NCI-H1417 (cell line): ENCODE measurements at places on chromosomes 12 and 14.

DNA sequence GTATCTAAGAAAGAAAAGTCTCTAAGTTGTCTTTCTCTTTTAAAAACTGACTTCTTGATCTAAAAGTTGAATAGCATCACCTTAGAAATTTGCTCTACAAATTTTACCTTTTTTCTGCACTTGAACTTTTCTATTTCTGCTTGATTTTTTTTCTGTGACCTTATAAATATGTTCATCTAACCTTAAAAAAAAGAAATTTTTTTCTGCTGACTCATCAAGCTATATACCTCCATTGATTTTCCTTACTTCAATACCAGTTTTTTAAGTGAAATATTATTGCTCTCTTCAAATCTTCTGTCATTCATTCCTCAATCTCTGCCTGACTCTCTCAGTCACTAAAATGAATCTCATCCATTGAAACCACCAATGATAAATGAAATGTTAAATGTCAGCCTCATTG lies 910.1 kb downstream of the GALC start:
- DNase-seq, result no peak

GRCh38 chr12:5010151-5010550 lies 33.5 kb upstream of the KCNA5 start:
- no peak for DNase-seq

DNA sequence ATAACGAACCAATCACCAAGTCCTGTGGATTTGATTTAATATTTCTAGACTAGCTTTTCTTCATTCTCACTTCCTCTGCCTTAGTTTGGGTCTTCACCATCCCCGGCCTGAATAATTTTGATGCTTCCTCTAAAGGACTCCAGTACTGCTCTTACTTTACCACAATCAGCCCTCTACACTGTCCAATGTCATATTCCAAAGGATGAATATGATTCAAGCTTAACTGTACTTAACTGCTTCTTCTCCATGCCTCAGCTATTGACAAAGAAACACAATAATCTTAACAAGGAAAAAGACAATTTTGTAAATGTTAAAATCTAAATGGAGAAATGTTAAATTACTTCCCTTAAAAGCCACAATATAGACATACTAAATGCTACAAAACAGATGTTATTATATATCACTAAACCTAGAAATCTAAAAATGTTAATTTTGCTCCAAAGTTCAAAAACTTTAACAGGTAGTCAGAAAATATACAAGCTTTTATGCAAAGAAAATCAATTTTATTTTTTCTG lies 70.2 kb downstream of the STXBP6 start:
- no peak for DNase-seq

DNA sequence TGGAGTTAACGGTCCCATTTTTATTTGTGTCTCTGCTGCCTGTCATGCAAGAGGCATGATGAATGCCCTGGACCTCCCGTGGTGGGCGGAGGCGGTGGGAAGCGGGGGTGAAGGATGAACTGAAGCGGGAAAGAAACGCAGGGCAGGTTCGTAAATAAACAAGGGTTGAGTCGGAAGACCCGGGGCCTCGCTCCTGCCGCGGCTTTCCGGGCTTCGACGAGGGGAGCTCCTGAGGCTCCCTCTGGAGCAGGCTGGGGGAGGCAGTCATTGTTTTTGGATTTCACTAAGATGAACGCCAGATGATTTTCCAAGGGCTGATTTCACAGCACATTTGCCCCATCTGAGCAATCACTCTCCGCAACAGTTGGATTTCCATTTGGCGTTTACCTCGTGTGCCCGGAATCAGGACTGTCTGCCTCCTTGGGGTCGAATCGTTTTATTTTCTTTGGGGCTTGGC lies 130.2 kb downstream of the SLC38A6 start:
- no peak for DNase-seq

GRCh38 chr12:123727878-123728277 lies 15.7 kb downstream of the ATP6V0A2 start:
- DNase-seq, result no peak

- no peak for DNase-seq
These were observed 12.4 kb downstream of the GCN1 start for GRCh38 chr12:120181991-120182631.

GRCh38 chr14:103729496-103730448 lies 14.2 kb downstream of the ZFYVE21 start:
- no peak for DNase-seq

GRCh38 chr14:97762386-97762785 lies 965.2 kb downstream of the VRK1 start:
- DNase-seq, result no peak

DNA sequence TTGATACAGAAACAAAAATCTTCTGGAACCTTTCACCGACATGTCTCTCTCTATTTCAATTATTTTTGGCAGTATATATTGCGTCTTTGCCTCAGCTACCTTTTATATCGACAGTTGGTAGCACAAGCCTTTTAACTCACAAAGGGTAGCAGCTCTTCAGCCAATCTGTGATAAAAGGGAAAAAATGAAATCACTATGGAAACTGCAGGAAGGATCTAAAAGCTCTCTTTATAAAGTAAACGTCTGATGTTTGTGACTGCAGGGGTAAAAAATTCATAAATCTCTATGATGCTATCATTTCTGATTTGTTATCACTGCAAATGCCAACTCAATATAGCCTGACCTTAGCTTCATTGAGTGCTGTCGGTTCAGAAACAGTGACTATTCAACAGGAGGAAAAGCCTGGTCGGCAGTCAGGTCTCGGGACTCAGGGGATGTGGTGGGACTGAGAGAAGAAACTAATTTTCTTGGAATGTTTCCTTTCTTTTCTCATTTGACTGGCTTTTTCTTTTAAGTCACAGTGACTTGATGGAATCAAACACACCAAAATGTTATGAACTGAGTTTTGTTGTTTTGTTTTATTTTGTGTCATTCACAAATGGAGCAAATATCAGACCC lies 5.9 kb upstream of the RMST start:
- DNase-seq, result no peak

- DNase-seq, result no peak
These were observed 247.1 kb upstream of the SRRM4 start for GRCh38 chr12:118734266-118734665.

DNA sequence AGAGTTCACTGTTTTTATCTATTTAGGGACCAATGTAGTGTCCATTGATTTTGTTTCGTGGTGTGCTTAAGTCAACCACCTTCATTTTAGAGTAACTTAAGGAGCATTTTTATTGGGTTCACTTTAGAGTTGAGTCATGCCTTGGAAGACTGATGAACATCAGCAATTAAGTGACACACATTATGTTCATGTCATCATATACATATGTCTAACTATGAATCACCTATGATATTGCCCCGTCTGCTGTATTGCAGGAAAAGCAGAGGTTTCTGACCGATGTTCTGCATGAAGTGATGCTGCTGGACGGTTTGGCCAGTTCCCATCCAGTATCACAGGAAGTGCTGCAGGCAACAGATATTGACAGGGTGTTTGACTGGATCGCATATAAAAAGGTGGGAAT lies 227.1 kb downstream of the TRHDE start:
- no peak for DNase-seq

GRCh38 chr12:85322715-85323114 lies 42.7 kb downstream of the ALX1 start:
- no peak for DNase-seq

DNA sequence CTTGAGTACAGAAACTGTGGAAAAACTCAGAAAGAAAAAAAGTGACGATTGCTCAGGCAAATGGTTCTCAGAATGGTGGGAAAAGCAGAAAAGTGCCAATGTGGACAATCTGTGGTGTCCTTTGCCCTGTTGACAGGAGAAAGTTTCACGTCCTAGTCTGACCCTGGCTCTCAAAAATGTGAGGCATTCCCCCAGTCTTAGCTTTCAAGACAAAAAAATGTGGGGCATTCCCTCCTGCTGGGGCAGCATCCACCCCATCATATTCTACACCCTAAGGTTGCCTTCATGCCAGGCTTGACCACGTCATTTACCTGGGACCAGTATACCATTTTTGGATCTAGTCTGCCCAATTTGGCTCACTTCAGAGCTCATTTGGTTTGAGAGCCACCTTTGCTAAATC lies 20.7 kb upstream of the ANAPC7 start:
- DNase-seq, result no peak

GRCh38 chr12:129911428-129912049 lies 7.7 kb upstream of the TMEM132D start:
- DNase-seq, result peak; percentile 30

GRCh38 chr12:89075880-89076540 lies 276.3 kb downstream of the DUSP6 start:
- peak; percentile 57 for DNase-seq

GRCh38 chr12:92769124-92769901 lies 66.5 kb downstream of the PLEKHG7 start:
- peak; percentile 10 for DNase-seq

DNA sequence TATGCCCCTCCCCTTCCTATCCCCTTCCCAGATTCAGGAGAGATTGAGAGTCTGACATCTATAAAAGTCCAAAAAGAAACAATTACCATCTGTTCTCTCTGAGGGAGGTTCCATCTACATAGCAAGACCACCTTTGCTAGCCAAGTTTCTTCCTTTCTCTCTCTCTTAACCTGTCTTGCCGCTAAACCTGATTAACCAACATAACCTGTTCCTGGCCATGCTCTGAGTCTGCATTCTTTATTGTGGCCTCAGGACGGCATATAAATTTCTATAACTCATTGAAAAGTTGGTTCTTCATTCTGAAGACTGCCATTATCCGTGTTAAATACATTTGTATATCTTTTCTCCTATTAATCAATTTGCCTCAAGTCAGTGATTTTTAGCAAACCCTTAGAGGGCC lies 594.0 kb downstream of the KCNH5 start:
- DNase-seq, result no peak

- DNase-seq, result no peak
These were observed 134.3 kb upstream of the CNTN1 start for GRCh38 chr12:40557980-40558379.

DNA sequence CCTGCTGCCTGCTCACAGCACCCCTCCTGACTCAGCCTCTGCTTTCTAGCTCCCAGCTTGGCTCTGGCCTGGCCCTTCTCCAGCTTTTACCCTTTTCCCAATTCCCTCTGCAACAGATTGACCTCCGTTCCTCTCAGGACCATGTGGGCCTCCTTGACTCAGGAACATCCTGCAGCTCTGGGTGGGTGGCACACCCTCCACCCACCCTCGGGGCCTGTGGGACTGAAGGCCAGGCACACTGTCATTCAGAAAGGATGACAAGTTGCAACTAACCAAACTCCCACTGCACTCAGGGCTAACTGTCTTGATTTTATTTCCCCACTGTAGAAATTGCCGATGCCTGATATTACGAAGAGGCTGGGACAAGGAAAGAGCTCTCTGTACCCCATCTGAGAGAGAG lies 59.4 kb downstream of the HELB start:
- no peak for DNase-seq

DNA sequence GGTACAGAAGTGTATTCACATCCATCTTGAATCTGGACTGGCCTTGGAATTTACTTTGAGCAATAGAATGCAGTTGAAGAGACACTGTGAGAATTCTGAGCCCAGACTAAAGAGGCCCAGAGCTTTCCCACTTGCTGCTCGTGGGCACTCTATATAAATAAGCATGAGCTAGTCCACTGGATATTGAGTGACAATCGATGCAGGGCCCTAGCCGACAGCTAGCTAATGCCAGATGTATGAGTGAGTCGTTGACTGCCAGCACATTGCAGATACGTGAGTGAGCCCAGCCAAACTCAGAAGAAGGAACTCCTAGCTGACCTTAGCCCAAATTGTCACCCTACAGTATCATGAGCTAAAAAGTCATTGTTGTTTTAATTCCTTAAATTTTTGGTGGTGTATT lies 24.9 kb downstream of the NAV3 start:
- DNase-seq, result no peak

DNA sequence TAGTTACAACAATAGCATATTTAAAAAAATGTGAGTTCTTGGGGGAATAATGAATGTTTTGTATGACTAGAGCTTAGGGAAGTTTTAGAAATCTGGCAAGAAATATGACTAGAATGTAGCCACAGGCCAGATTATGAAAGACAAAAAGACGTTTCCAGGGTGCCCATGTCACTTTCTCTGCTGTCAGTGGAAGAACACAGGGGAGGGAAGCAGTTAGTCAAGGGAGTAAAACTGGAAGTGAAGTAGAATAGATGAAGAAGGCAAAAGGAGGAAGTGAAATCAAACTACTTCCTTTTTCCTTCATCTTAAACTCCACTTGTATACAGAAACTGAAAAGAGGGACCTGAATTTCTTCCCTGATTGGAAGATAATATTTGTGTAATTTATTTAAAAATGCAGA lies 81.2 kb upstream of the ATP2B1 start:
- no peak for DNase-seq

GRCh38 chr12:50074936-50075807 lies 10.0 kb upstream of the SMARCD1 start:
- DNase-seq, result peak; percentile 88

DNA sequence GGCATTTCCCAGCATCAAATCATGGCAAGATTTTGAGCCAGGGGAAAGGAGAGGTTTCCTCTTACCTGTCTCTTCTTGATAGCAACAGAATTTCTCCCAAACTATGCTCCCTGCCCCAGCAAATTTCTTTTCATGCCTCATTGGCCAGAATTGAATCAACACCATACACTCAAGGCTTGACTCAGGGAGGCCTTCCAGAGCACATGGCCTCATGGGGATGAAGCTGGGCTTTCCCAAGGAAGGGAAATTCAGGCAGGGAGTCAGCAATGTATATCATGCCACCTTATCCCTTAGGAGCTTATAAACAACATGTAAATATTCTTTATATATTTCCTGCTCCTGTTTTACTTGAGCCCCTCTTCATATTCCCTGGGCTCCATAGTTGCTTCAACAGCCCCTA lies 62.1 kb downstream of the ARF6 start:
- no peak for DNase-seq

DNA sequence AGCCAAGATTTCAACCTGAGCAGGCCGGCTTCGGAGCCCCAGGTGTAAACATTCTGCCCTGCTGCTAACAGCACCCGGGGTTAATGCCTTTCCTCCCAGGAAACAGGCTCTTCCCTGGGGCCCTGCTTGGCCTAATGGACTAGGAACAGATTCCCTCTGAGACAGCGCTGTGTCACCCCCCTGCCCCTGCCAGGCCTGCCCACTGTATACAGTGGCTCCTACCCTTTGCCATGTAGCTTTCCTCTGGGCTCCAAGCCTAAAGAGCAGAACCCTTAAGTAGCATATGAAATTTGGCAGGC lies 28.3 kb upstream of the BCDIN3D start:
- no peak for DNase-seq

DNA sequence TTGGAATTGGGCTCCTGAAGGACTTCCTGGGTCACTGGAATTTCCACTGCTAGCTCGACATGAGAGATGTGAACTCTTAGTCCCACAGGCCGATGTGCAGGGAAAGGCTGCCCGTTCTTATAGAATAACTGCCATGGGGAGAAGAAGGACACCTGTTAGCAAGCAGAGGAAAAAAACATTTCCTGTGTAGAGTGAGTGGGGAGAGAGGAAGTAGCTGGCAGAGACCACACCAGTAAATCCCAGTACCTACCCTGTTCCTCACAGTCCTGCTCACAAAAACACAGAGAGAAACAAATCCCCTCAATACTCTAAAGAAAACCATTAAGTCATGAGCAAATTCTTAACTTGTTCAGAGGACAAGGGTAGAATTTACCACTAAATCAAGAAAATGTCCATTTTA lies 29.5 kb downstream of the AREL1 start:
- no peak for DNase-seq
